ENCODE measurements at places on chromosomes 2 and 18.

- DNase-seq: no peak
Observed at GRCh38 chr2:119691189-119691588, 12.2 kb downstream of the TMEM177 start.

GRCh38 chr18:54357660-54358494, at the start of the genes C18orf54 and STARD6:
Gene C18orf54 (plus strand): TSS chr18:54357906. CDS start chr18:54360573, 2,667 bp downstream.
Gene STARD6 (minus strand): TSS chr18:54357858. CDS start chr18:54354573, 3,285 bp downstream.
- peak; percentile 75 for DNase-seq

DNA sequence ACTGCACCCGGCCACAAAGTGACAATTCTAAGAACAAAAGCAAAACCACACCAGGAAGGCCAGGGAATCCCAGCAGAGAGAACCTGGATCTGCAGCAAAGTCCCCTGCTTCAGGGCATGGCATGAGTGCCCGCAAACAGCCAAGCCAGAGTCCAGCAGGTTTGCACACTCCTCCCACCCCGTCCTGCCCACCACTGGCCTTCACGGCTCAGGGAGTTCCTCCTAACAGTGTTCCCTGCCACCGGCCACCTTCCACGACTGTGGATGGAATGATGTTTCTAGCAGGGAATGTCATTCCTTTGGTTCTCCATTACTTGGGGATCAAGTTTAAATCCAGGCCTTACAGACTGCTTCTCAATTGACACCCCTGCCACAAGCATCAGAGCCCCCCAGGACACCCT, 42.0 kb upstream of the B3GNT7 start:
- no peak for DNase-seq

- DNase-seq: no peak
Observed at GRCh38 chr2:98483257-98483861, 38.7 kb downstream of the INPP4A start.

GRCh38 chr2:86019121-86019520, 86.6 kb downstream of the POLR1A start:
- DNase-seq: no peak

DNA sequence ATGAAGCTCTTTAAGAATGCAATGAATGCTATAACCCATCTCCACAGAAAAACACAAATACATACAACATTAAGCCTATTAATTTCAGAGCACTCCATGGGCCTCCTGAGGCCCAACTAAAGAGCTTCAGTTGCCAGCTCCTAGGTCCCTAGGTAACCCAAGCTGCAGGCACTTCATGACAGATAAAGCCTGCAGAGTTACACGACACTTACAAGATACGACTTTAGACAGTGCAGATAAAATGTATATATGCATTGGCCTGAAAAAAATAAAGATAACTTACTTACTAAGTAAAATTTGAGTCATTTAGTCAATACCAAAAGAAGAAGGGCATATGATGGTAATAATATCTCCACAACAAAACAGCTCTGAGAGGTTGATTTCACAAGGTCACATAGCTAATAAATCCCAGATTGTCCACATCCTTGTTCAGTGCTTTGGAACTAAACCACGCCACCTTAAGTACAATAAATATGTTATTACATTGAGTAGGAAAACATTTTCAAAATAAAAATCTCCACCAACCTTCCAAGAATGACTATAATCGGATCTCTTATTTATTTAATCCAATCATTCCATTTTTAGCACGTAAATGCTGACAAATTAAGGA, 3.4 kb downstream of the MAP4K3 start:
- peak; percentile 71 for DNase-seq

DNA sequence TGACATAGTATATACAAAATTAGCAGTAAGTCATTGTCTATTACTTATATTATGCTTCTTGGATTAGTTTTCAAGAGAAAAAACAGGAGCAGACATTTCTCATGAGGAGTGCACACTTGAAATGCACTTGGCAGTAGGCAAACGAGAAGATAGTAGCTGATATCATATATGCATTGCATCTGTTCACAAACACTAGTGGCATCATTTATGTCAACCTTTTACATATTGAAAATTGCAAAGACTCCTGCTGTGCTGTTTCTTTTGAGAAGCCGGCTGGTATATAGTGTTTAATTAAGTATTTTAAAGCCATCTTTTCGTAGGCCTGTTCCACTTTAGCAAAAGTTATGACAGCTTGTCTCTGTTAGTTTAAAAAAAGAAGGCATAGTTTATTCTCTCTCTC, 58.4 kb upstream of the SLC8A1 start:
- no peak for DNase-seq

GRCh38 chr18:475202-476031, 25.1 kb downstream of the COLEC12 start:
- no peak for DNase-seq

DNA sequence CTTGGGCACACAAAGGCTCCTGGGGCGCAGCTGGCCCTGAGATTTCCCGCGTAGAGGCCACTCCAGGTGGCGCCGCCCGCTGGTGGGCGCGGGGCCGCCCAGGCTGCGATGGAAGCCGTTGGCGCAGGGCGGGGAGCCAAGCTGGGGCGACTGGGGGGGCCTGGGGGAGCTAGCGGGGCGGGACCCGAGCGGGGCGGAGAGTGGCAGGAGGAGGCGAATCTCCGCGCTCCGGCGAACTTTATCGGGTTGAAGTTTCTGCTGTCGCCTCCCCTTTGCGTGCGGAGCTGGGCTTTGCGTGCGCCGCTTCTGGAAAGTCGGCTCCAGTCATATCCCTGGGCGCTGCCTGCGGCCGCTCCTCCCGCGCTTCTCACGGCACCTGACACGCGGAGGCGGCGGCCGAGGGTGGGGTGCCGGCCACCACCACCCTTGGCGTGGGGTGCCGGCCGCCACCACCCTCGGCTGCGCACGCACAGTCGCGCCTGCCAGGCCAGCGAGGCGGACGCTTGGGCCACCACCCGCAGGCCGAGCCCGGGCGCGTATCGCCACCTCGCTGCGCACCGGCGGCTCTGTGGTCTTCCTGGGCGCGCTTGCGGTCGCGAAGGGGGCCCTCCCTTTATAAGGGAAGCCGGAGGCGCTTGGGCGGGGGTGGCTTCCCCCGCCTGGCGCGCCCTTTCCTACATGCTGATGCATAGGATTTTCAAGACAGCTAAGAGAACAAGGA, 919 bp upstream of the CYP1B1 start:
- DNase-seq: peak; percentile 99

GRCh38 chr2:126239320-126239955, 416.5 kb upstream of the GYPC start:
- DNase-seq: no peak

GRCh38 chr2:20646446-20646845, 4.5 kb downstream of the HS1BP3 start:
- DNase-seq: no peak

GRCh38 chr2:128980475-128980874, 661.8 kb upstream of the HS6ST1 start:
- DNase-seq: no peak

GRCh38 chr18:44869533-44869932, 188.8 kb downstream of the SETBP1 start:
- no peak for DNase-seq

GRCh38 chr2:218444692-218445357, 25.9 kb downstream of the VIL1 start:
- no peak for DNase-seq

- DNase-seq: no peak
Observed at GRCh38 chr2:231483398-231484329, 19.4 kb upstream of the NCL start.

DNA sequence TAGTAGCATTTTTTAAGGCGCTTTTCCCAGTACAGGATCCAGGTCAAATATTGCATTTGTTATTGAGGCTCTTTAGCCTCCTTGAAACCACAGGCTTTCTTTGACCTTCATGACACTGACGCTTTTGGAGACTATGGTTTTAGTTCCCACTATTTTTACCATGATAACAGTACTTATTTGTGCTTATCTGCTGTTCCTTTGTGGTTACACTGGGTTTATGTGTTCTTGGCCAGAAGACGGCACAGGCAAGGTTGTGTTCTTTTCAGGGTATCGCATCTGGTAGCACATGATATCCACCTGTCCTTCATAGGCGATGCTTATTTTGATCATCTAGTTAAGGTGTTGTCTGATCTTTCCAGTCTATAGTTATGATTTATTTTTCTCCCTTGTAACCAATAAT, 16.8 kb upstream of the MBOAT2 start:
- DNase-seq: no peak

DNA sequence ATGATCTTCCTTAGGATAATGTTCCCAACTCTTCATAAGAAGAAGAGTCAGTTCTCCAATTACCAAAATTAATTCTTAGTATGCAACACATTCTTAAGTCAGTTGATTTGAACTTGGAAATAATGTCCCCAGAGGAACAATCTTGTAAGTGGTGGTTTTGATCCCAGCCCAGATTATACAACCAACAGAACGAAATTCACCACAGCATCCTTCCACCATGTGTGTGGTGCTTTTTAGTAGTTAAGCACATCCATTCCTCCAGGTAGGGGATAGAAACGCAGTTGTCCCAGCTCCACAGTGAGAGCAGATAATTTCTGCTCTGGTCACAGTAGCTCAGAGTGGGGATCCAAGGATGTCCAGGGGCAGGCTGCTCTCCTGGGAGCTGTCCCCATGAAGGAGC, 161.7 kb upstream of the SLC39A10 start:
- DNase-seq: no peak

DNA sequence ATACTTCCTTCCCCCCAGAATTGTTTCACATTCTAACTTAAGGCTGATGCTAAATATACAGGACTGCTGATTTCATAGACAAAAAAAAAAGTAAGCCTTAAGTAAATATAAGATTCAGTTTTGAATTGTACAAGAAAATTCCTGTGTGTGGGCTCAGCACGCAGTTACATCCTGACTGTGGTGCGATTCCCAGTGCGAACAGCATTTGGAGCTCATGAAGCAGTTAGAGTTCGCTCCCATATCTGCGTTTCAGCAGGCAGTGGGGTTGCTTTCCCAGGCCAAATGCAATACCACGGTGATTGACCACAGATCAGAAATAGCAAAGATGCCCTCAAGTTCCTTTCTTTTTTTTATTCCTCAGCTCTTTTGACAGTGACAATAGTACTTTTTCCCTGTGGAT, 75.6 kb downstream of the SATB2 start:
- DNase-seq: no peak

DNA sequence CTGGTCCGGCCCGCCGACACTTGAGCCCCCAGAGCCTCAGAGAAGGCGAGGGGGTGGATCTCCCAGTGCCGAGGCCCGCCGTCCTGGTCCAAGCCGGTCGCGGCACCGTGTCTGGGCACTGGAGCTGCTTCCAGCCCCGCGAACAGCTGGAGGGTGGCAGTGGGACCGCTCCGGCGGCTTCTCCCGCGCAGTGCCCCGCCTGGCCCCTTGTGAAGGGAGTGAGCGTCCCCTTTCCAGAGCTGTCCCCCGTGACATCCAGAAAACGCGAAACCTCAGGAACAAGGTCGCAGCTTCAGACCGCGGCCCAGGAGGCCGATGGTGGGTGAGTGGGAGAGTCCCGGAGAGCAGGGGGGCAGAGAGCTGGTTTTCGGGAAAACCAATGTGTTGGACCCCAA, 579 bp upstream of the EMX1 start:
- no peak for DNase-seq

DNA sequence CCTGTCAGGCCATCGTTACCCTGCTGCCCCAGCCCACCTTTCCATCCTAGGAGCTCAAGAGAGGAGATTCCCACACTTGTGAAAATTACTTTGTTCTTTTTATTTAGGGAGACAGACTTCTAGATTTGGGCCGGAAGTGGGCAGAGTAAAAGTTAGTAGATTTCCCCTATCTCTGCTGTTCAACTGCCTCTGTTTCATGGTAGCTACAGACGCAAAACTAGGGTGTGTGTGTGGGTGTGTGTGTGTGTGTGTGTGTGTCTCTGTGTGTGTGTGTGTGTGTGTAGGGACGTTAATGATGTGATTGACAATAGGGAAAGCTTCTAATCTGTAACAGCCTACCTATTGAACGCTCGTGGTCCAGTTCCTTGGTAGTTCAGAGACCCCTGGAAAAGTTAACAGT, 438 bp downstream of the PSMA8 start:
- DNase-seq: no peak

DNA sequence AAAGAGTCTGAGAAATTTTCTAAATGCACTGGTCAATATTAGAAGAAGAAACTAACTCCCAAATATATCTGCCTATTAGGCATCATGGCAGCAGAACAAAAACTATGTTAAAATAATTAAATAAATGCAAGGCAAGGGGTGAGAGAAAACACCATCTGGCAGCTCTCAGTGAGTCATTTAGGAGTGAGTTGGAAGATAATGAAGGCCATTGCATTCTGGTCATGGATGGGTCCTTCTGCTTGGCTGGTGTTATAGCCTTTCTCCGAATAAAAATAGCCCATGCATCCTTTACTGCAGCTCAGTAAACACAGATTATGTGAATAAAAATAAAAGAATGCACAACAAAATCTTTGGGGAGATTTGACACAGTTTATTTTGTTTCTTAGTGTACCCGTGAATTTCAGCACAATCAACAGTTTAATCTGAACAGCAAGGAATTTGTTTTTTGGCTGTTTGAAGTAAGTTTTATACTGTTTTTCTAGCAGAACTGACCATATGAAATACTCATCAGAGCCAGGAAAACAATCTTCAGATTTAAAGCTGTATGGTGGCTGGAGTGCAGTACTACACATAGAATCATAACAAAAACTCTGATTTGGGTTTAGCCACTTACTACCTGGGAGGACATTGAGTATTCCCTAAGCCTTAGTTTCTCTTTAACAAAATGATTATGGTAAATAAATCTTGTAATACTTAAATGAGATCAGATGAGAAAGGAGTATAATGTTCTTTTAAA, 225.1 kb upstream of the ITGA4 start:
- DNase-seq: peak; percentile 20

- no peak for DNase-seq
Observed at GRCh38 chr2:37570773-37571586, 100.5 kb downstream of the CDC42EP3 start.

- no peak for DNase-seq
Observed at GRCh38 chr18:74115046-74115445, 32.6 kb downstream of the FBXO15 start.
